NCI-H446 treated with DMSO at 0.1 percent for 48 hours (cell line): ENCODE measurements at places on chromosomes 3 and 15.
A peak's percentile ranks its signal among the peaks of the same experiment; 100 is the strongest.

GRCh38 chr15:38072007-38072347 is 137.5 kb downstream of the TMCO5A start:
- no peak for DNase-seq

- peak; percentile 27 for DNase-seq
Measured at GRCh38 chr15:36658312-36658711, 78.9 kb downstream of the CDIN1 start.

DNA sequence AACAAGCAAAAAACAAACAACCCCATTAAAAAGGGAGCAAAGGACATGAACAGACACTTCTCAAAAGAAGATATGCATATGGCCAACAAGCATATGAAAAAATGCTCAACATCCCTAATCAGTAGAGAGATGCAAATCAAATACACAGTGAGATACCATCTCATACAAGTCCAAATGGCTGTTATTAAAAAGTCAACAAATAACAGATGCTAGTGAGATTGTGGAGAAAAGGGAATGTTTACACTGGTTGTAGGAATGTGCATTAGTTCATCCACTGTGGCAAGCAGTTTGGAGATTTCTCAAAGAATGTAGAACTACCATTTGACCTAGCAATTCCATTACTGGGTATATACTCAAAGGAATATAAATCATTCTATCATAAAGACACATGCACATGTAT is 44.5 kb downstream of the RIOX2 start:
- DNase-seq = no peak

GRCh38 chr3:196962930-196963630 is 5.6 kb downstream of the PIGZ start:
- no peak for DNase-seq

- DNase-seq = no peak
Measured at GRCh38 chr3:23796518-23796917, 9.2 kb upstream of the UBE2E1 start.

DNA sequence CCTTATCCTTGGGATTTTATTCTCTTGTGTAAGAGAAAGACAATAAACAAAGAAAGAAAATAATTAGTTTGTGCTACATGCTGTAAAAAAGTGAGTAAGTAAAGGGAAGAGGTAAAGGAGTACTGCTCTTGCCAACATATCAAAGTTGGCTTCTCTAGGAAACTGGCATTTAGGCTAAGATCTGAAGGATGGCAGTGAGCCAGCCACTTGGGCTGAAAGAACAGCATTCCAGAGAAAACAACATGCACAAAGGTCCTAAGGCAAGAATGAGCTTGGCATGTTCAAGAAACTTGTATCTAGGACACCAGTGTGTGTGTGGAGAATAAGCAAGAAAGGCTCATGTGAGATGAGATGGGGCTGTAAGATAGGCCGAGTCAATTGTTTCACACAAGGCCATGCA is 245.5 kb upstream of the MANF start:
- DNase-seq = no peak

DNA sequence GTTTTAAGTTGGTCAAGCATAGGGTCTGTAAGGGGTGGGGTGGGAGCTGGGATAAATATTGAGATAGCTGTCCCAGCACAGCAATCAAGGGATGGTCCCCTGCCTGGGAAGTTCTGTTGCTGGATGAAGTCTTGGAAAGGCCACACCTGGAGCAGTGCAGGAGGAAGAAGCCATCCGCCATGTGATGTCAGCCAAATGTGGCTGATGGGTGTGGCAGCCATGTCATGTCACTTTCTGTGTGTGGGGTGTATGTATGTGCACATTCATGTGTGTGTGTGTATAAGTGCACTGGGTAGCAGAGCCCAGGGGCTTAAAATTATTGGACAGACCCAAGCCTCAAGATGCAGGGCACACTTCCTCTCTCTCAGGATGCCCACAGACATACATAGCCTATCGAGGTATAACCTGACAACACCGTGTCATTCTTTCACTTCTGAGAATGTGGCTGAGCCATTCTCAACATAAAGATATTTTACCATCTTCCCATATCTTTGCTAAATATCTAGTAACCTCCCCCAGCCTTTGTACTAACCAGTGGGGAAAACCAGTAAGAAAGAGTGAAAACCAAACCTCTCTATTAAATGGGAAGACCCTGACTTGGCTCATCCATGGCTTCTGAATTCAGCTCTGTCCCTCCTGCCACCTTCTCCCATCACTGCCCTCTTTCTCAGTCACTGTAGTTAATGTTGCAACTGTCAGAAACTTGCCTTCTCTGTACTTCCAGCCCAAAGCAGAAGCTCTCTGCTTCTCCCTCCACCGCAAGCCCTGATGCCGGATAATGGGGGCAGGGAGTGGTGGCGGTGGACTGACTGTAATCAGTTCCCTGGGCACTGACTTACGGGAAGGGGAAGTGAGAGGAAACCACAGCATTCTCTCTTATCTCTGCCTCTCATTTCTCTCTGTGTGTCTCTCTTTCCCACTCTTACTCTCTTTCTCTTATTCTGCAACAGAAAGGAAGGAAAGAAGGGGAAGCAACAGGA is 11.2 kb downstream of the TNFSF10 start:
- DNase-seq = no peak

DNA sequence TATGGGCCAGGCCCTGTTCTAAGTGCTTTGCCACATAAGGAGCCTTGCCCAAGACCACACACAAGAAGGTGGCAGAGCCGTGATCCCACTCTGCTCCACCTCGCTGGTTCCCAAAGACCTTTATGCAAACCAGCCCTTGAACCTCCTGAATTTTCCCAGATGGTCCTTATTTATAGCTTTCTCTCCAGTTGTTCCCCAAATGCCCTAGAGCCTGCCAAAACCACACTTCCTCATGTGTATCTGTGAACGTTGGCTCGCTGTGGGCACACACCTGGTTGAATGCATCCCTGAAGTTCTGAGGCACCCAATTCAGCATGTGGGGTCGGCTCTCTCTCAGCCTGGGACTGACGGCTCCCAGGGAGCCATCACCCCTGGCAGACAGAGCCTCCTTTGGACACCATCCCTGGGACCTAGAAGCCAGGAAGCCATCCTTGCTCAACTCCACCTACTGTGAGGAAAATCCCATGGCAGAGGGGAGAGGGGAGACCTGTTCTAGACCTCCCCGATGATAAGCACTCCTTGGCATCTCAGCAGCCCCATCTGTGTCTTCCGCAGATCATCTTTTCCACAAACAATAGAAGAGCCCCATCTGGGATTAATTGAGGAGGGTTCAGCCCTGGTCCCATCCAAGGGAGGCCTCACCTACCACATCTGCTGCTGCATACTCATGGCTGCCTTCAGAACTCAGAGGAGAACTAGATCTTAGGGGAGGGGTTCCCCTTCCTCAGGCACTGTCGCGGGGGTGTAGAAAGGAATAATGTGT is 42.3 kb upstream of the LIMD1 start:
- no peak for DNase-seq

GRCh38 chr3:28286595-28286994 is 45.2 kb downstream of the CMC1 start:
- DNase-seq = peak; percentile 4

DNA sequence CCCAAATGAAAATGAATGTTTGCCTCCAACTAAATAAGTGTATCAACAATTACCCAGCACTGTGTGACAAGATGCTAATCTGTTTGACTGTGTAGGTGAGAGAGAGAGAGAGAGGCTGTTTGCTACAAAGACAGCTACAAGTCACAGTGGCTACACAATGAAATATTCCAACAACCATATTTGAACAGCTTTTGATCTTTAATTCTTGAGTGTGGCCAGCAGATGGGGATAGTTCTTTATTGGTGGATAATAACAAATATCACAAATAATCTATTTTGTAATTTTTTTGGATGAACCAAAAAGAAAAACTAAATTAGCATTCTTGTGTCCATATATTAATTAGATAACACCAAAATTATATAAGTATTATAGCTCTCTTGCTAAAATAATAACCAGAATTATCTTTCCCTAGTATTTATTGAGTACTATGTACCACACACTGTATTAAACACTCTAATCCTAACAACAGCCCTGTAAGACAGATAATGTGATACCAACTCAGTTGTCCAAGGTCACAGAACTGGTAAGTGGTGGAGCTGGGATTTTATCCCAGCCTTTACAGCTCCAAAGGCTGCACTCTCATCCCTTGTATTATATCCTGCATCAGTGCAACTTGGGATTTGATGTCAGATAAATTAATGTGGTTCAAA is 61.9 kb upstream of the C3orf80 start:
- no peak for DNase-seq

GRCh38 chr3:32126305-32127015 is 20.0 kb downstream of the GPD1L start:
- DNase-seq = no peak

DNA sequence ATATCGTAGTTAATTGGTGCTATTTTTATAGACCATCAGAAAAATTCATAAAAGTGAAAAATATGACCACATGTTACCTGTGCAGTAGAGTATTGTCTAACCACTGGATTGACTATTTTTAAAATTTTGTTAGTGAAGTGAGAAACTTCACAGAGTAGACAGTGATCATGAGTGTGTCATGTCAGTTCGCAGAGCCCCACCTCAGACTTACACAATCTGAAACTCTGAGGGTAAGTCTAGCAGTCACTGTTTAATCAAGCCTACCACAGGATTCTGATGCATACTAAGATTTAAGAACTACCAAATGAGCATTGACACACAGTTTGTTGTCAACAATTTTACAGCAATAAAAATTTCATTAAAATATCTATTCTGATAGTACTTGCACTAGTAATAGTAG is 552.9 kb upstream of the SUCLG2 start:
- DNase-seq = no peak

DNA sequence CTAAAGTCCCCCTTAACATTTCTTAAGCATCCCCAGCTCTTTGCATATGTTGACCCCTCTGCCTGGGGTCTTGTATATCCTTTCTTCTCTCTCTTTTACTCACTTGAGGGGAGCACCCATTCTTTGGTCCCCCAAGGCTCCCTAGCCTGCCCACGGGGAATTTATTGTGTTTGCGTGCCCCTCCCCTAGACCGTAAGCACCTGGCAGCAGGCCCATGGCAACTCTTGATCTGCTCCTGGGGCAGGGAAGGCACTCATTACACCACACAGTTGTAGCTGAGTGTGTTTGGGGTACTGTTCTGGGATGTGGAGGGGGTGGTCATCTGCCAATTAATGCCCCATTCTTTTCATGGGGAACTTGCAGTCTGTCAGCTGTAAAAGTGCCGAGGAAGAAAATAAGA is 27.3 kb upstream of the SMAD6 start:
- no peak for DNase-seq

- DNase-seq = no peak
Measured at GRCh38 chr3:170753421-170754310, 116.3 kb downstream of the RPL22L1 start.

DNA sequence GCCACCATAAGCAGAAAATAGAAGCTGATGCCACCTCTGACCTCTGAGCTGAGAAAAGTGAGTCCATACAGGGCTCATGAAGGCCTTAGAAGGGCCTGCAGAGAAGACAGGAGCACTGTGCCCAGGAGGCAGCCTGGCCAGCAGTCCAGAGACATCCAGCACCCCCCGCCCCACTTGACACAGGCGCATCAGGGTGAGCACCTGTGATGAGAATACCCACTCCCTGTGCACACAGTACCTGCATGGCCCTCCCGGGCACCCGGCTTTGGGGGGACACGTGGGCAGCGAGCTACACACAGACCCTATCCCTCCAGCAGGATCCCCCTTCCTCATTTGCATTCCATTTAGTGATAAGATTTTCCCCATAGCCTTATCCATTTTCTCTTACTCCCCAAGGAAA is 63.6 kb upstream of the NSMCE3 start:
- no peak for DNase-seq

GRCh38 chr15:31237043-31237324 is 89.7 kb upstream of the KLF13 start:
- DNase-seq = no peak

DNA sequence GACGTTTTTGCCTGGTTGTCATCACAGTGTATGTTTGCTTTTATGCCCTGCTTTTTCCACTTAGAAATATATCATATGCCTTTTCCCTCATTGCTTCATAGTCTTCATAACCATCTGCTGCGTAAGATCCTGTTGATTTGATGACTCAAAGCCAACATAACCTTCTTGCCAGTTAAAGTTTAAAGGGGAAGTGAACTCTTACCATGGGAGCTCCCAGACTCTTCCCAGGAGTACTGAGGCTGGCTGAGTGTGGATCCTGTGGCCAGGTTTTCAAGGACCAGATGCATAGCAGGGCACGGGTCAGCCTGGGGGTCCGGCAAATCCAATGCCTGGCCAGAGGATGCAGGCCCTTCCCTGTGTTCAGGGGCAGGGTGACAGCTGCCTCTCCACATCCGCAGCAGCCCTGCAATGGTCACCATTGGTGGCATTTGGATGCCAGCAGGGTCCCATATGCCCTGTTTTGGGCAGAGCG is 42.0 kb upstream of the SACM1L start:
- DNase-seq = no peak

- no peak for DNase-seq
Measured at GRCh38 chr3:66053550-66054094, 14.9 kb upstream of the MAGI1 start.

- DNase-seq = no peak
Measured at GRCh38 chr3:8647137-8647985, 2.8 kb upstream of the SSUH2 start.

- DNase-seq = no peak
Measured at GRCh38 chr3:126620738-126621137, 34.2 kb downstream of the TXNRD3 start.

DNA sequence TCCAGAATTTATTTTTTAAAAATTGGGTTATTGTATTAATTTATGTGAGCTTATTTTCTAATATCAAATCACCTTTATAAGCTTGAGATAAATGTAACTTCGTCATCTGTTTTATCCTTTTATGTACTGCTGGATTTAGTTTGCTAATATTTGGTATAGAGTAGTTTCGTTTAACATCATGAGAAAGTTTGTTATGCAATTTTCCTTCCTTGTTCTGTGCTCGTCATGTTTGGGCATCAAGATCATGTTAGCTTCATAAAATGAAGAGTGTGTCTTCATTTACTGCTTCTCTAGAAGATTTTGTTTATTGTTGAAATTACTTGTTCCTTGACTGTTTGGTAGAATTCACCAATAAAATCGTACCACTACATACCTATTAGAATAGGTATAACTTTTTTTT is 262.1 kb upstream of the SATB1 start:
- DNase-seq = no peak
